Activated T-cell treated with anti-CD3 and anti-CD28 coated beads, Interleukin-2, amount 50 U/mL, for 4 hours (primary cell): ENCODE measurements at places on chromosomes 1 and 21.

GRCh38 chr1:9281071-9281827, 11.4 kb upstream of the SPSB1 start:
- DNase-seq: no peak

GRCh38 chr1:85297855-85298629, 21.6 kb upstream of the BCL10 start:
- peak; percentile 60 for DNase-seq

- no peak for DNase-seq
Measured at GRCh38 chr1:90911353-90911752, 110.5 kb downstream of the ZNF644 start.

DNA sequence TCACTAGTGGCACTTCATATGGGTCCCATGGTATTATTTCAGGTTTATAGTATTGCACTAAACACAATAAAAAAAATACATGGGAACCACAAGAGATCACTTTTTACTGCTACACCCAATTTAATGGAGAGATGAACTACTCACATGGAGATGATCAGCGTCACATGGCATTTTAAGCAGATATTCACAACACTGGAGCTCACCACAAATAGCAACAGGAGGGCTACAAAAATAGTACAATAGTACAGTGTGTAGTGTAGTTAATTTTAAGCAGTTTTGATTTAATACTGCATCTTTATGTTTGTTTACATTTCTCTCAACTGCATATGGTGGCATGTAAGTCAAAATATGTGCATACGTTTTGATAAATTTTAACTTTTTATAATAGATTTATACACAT, 31.0 kb downstream of the SNX7 start:
- DNase-seq: no peak

DNA sequence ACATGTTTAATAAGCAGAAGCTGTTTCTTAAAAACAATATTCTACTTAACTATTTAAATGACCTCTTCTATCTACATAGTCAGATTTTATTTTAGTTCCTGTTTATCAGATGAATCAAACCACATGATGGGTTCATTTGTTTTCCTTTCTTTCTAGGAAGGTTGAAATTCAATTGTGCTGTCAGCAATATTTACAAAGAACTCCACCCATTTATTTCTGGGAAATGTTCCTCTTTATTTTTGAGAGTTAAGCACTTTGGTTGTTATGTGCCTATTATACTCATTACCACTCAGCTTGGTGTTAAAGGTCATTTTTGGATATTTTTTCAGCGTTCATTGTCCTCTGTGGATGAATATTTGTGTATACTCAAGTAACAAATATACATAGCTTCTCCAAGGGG, 84.9 kb downstream of the C4BPA start:
- no peak for DNase-seq

DNA sequence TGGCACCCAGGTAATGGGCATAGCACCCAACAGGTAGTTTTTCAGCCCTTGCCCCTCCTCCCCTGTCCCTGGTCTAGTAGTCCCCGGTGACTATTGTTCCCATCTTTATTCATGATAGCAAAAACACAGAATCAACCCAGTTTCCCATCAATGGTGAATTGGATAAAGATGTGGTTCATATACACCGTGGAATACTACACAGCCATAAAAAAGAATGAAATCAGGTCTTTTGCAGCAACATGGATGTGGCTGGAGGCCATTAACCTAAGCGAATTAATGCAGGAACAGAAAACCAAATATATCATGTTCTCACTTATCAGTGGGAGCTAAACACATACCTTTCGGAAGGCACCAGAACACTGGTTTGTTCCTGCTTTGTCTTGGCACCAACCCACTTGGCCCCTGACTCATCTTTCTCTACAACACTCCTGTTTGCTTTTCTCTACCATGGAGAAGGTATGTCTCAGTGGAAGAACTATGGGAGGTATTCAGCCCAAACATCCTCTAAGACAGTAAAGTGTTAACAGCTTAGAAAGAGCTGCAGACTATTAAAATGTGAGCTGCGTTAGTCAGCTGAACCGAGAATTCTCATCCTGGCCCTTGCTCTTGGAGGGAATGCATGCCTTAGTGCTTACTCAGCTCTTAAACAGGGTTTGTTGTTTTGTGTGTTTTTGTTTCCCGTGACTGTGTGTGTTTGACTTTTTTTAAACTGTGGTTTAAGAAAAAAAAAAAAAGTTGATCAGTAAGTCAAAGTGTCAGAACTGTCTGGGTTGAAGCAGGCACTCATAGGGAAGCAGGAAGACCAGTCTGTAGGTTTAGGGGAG, 203.0 kb downstream of the TOMM20 start:
- DNase-seq: no peak

DNA sequence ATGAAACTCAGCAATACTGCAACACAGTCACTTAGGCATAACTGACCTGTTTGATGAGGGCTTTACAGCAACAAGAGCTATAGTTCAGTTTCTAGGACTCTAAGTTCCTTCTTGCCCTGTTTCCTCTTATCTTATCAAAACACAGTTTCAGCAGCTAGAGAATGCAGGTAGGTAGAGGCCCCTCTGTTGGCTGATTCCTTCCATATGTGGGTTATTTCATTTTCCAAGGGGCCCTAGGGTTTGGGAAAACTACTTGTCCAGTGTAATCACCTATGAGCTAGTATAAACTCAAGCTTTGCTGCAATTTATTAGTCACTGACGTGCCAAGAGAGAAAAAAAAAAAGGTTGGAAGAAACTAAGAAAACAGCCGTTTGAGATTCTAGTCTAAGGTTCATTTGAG, 607.7 kb upstream of the USP24 start:
- DNase-seq: no peak

- no peak for DNase-seq
Measured at GRCh38 chr1:19536519-19536918, 51.2 kb upstream of the CAPZB start.

DNA sequence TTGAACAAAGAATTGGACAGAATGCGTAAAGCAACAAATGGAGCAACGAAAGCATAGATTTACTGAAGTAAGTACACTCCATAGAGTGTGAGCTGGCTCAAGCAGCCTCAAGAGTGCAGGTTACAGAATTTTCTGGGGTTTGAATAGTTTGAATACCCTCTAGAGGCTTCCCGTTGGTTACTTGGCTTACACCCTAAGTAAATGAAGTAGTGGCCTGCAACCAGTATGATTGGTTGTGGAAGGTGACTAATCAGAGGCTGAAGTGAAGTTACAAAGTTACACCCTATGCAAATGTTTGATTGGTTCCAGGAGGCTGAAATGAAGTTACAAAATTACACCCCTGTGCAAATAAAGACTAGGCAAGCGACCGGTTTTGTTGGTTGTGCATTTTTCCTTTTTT, 10.9 kb downstream of the TCEANC2 start:
- DNase-seq: no peak

DNA sequence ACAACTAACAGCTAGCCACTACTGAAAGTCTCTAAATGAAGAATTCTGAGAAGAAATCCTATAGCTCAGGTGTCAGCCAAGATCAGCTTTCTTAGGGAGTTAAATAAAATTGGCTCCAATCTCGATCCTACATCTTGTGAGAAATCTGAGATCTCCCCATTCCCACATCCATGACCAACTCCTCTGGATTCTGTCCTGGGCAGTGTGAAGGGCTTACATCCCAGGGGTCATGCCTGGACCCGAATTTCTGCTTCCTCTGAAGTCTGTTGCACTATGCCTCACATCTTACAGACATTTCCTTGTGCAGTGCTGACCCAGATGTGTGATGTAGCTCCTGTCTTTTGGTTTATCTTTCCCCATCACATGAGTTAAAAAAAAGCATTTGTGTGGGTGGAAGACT, 4.8 kb upstream of the TNN start:
- DNase-seq: no peak

DNA sequence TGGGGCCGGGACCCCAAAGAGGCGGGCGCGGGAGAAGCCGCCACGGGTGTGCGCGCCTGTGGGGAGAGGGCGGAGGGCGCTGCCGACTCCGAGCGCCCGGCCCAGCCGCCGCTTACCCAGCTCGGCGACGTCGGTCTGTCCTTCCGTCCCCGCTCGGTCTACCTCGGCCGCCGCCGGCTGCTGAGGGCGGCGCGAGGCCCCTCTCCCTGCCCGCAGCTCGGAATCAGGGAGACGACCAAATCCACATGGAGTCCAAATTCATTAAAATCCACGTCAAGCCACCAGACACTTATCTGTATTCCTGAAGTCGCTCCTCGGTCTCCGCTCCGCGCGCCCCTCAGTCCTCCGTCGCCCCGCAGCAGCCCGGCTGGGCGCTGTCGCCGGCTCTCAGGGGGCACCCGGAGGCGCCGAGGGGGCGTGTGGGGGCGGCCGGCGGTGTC, 637 bp downstream of the PLXNA2 start:
- DNase-seq: no peak

GRCh38 chr1:154953611-154954038, 2.3 kb downstream of the PBXIP1 start:
- DNase-seq: no peak

- DNase-seq: no peak
Measured at GRCh38 chr1:209106237-209106741, 477.2 kb upstream of the CAMK1G start.

DNA sequence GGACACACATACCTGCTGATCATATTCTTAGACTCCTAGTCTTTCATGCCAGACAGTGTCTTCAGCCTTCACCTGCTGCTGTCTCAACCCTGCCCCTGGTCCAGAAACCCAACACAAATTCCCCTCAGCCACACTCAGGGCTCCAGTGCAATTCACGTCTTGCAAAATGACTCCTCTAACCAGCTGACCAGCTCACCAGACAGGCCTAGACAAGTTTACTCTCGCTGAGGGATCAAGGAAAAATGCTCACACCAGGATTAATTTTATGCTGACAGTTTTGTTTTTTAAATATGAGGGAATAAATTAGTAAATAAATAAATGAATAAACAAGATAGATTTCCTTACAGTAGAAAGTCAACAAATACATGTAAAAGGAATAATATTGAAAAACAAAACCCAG, 28.5 kb downstream of the CCDC185 start:
- DNase-seq: no peak

DNA sequence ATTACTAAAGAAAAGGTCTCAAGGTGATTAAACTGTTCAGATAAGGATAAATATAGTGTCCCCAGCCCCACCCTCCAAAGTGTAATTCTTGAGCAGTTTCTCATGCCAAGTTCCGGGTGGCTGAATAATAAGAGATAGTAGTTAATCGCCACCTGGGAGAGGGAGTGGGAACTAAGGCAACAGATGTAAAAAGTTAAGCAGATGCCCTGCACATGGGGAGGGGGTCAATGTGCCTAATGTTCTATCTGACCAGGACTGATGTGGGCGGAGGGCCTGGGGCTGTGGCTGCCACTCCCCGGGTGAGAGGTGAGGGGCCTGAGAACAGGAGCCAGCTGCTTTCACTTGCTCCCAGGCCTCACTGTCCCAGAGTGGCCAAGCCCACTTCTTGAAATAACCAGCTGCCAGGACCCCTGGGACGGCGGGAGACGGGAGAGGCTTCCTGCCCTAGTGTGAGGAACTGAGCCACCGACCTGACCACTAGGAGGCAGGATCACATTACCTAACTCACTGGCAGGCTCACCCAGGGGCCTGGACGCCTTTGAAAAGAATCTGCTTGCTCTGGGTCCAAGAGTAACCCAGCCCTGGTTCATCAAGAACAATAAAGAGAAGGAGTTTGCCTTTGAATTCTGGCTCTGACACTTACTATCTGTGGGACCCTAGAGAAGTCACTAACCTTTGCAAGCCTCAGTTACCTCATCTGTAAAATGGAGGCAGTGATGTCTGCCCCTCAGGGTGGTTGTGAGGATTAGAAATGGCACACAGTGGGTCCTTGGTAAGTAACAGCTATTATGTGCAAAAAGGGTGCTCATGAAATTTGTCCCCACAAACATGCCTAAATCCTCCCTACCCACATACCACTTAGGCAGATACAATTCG, 179.2 kb downstream of the ATG4C start:
- DNase-seq: no peak

DNA sequence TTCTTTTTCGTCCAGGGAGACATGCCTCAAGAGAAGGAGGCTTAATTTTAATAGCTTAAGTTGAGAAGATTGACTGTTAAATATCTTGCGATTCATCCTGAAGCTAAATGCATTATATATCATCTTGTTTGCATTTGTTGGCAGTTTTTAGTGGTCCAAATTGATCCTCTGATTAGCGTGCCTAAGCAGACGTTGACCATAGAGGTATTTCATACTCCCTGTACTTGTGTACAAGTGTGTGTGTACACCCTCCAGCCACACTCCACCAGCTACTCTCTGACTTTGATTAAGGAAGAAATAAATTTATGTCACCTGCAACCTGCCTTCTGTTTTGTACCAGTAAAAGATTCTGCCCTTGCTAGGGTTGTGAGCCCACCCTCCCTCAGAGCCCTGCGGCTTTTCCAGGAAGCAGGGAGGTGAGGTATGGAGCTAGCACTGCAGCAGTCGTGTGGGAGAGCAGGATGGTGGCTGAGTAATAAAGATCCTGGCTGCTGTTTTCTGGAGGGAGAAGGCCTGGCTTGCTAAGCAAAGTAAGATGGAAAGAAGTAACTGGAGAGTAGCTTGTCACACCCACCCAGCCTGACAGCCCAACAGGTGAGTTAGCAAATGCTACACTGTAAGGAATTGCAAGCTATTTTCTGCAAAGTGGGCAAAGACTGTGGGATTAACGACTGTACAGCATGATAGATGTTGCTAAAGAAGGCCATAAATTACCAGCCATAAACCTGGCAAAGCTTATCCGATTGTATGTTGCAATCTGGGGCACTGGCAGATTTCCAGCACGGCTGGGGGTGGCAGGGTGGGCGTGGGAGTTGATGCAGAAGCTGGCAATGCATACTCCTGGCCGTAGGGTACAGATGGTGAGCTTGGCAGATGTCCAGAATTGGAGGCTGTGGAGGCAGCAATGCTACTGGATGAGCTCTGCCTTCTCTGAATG, 170.2 kb downstream of the TNR start:
- DNase-seq: no peak

- DNase-seq: no peak
Measured at GRCh38 chr1:167912294-167912693, 1.6 kb downstream of the ADCY10 start.

GRCh38 chr1:8590721-8591351, 226.6 kb downstream of the RERE start:
- DNase-seq: no peak

DNA sequence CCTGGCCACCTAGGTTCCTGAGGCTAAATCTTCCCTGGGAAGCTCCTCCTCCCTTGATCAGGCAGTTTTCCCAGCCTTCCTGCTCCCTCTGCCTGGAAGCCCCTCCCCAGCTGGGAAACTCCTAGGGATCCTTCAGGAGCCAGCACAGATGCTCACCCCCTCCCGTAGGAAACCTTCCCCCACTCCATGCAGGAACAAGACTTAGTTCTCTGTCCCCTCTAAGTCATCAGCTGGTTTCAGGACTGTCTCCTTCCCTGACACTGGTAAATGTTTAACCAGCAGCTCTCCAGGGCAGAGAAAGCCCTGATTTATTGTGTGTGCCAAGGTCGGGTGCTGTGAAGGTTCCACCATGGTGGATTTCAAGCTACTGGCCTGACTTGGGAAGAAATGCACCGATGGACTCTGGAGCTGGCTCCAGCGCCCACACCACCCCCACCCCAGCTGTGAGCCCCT, 25.0 kb downstream of the TTC39A start:
- DNase-seq: no peak
